ENCODE measurements at places on chromosomes 1 and 21. TPM values are rescaled to one million over a fixed set of nuclear protein-coding genes. Genes with fewer than 3 reads are reported as not detected.

FMOD gene
- 0.35 TPM for total RNA-seq

GSTM1 gene
- total RNA-seq = 166 TPM

PCP4 gene
- total RNA-seq = not detected

CLDN17 gene
- not detected for total RNA-seq

MAN1C1 gene
- total RNA-seq = 0.21 TPM

C8B gene
- not detected for total RNA-seq

CFHR2 gene
- not detected for total RNA-seq

ANGEL2 gene
- total RNA-seq = 36.3 TPM
